ENCODE measurements at places on chromosomes 4 and X.

- DNase-seq = no peak
Measured at GRCh38 chrX:75156531-75156945, 455 bp upstream of the ABCB7 start.

DNA sequence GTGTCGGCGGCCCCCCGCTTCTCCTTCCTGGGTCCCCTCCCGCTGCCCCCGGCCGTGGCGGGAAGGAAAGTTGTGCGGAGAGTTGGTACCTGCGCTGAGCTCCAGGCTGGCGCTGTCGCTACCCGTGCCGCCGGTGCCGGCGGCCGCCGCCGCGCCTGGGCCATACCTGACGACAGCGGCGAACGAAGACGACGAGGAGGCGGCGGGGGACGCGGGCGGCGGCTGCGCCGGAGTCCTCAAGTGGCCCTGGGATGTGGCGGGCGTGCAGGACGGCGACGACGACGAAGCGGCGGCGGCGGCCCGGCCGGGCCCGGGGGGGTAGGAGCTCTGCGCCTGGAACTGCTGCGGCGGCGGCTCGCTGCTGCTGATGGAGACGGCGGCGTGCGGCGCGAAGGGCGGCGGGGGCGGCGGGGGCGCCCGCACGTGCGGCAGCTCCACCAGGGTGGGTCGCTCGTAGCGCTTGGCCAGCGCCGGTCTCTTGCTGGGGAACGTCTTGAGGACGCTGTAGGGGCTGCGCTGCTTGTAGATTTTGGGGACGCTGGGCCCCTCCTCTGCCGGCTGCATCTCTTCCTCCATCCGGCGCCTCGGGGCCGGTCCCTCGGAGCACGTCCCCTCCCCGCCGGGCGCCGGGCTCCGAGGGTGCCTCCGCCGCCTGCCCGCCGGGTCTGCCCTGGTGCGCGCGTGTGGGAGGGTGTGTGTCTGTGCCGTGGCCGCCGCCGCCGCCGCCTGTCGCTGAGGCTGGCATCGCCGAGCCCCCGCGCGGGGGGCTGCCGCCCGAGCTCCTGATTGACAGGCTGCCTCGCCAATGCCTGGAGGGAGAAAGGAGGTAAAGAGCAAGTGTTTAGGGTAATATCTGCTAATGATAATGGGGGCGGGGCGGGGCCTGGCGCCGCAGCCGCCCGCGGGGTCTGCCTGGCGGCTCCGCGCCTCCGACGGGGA is 618 bp downstream of the BEND4 start:
- no peak for DNase-seq

GRCh38 chr4:11365039-11365438 is 63.7 kb downstream of the HS3ST1 start:
- no peak for DNase-seq

GRCh38 chr4:183321079-183321478 is 1.0 kb upstream of the CLDN22 start:
- DNase-seq = no peak

- DNase-seq = no peak
Measured at GRCh38 chrX:134679221-134679620, 20.9 kb upstream of the PLAC1 start.

GRCh38 chr4:176236946-176237345 is 32.1 kb downstream of the ASB5 start:
- DNase-seq = no peak

All from thyroid gland (tissue), 4 donors.